ENCODE measurements at places on chromosomes 5 and 9. TPM values are rescaled to one million over a fixed set of nuclear protein-coding genes. Genes with fewer than 3 reads are reported as not detected.

NR5A1 gene
- not detected for total RNA-seq

- peak; percentile 17 for DNase-seq
Measured at GRCh38 chr5:179731791-179732411, 721 bp upstream of the MAML1 start.

DNA sequence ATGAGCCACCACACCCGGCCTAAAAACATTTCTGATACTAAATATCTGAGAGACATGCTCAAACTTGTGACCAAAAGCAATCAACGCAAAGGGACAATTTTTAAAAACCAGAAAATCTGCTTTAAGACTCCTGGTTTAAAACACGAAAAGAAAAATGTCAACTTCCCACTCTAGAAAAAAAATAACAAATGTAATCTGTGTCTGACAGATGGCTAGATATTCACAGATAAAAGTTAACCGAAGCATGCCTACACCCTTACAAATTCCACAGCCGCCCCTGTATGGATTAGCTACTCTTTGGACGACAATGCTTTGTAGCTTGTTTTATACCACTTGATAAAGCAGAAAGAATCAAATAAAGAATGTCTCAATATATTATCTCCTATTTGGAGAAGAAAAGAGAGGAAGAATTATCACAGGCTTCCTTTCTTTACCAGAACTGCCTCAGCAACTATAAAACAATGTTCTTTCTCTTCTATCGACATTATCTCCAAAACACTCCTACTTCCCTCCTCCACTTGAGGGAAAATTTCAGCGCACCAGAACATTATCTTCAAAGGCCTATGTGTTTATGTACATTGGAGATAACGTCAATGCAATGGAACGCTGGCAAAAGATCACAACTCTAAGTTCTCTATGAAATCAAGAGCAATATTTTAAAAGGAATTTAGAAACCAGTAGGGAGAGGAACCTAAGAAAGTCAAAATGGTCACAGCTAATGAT is 26.2 kb downstream of the CEMIP2 start:
- DNase-seq: no peak

DNA sequence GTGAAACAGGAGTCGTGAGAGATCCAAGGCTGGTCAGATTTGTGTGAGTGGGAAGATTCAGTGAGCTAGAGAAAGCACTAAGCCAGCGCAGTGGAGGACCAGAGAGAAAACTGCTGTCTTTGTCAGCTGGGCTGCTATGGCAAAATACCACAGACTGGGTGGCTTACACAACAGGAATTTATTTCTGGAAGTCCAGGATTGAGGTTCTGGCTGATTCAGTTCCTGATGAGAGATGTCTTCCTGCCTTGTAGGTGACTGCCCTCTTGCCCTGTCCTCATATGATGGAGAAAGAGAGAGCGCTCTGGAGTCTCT is 24.2 kb upstream of the ANKRD33B start:
- no peak for DNase-seq

WNK2 gene
- 133 TPM for total RNA-seq

GRCh38 chr5:139745800-139746690 is 49.6 kb upstream of the PSD2 start:
- DNase-seq: peak; percentile 66

DPYSL3 gene
- 35.2 TPM for total RNA-seq

CTSV gene
- total RNA-seq: 4.8 TPM

MARCOL gene
- not detected for total RNA-seq

FBN2 gene
- 0.79 TPM for total RNA-seq

- DNase-seq: no peak
Measured at GRCh38 chr9:5511935-5512580, 1.7 kb downstream of the PDCD1LG2 start.

DNA sequence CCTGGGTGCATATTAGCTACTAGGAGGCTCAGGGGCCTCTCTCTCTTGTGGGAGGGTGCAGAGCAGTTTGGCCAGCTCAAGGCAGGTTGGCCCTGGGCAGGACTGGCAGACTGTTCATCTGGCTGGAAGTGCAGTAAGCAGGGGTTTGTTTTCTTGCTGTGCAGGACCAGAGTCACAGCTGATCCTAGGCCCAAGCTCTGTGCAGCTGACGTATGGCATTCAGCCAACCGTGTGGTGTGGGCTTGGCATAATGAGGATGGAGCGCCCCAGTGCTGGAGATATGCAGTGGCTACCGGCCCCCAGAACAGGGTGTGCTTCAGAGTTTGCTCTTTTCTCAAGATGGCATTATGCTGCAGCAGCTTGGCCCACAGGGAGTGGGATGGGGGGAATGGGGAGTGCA is 31.0 kb upstream of the PHF24 start:
- DNase-seq: no peak

HSPB3 gene
- not detected for total RNA-seq

- no peak for DNase-seq
Measured at GRCh38 chr9:31790720-31791119, 593.7 kb upstream of the ACO1 start.

DMRT3 gene
- not detected for total RNA-seq

- no peak for DNase-seq
Measured at GRCh38 chr9:34555002-34555348, 32.2 kb upstream of the ENHO start.

GRCh38 chr5:87002485-87002884 is 265.2 kb upstream of the RASA1 start:
- no peak for DNase-seq

GRCh38 chr5:166795756-166796155 is 1495.7 kb upstream of the WWC1 start:
- DNase-seq: no peak

LMNB1 gene
- total RNA-seq: 13.5 TPM

DNA sequence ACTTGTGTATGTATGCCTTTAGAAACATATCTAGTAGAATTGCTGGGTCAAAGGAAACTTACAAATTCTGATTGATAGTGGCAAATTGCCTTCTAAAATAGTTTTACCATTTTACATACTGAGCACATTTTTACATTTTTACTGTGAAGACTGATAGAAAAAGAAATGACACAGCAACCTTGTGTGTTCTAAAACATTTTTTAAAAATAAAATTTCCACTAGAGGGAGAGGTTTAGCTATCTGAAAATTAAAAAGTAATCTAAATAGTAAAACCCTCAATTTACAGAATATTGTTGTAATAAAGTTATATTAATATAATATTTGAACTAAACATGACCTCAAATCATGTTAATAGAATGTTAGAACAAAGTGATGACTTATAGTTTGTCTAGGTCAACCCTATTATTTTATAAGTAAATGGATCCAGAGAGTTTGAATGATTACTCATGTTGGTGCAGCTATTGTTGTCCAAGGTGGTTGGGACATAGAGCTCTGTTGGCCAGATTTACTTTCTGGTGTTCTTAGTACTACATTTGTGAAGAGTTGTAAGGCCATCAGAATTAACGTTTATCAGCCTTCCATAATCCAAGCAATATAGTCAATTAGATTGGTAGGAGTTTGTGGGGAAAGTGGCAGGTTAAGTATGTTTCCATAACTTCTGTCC is 17.2 kb downstream of the CENPP start:
- DNase-seq: no peak

GRCh38 chr5:89211836-89212235 is 328.9 kb upstream of the MEF2C start:
- no peak for DNase-seq

SLC27A4 gene
- total RNA-seq: 48.5 TPM

DNA sequence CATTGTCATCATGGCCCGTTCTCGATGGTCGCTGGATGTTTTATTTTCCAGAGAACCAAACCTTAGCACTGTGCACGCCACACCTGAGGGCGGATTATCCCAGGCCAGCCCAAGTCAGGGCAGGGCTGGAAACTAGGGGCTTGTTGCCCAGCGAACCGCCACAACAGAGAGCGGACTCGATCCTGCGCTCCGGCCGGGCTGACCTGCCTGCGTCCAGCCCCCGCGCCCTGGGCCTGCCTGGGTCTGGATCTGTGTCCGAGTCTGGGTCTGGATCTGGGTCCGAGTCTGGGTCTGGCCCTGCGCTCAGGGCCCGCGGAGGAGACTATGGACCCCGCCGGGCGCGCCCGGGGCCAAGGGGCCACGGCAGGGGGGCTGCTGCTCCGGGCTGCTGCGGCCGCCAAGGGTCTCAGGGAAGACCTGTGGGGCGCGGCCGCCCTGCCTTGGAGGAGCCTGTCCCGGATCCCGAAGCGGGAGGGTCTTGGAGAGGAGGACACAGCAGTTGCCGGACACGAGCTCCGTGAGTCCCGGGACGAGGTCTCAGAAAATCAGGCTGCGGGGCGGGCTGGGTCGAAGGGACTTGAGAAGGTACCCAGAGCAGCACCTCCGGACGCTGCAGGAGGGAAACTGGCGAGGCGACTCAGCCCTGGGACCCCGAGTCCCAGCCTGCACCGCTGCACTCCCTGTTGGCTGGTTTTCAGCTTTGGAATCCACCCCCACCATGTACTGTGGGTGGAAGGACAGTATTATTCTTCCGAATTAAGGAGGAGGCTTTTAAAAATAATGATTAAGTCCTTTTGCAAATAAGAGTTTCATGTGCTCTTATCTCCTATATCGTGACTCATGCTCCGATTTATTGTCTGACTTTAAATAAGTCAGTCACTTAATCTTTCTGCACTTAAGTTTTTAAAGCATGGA is at the start of gene ANKDD1B:
Gene ANKDD1B (plus strand): TSS at position 143 of the 915 bp plus-strand sequence. CDS start 182 bp downstream, at position 325.
- peak; percentile 34 for DNase-seq

PLPP7 gene
- total RNA-seq: 10.3 TPM

- DNase-seq: no peak
Measured at GRCh38 chr5:74642543-74642863, 2.0 kb upstream of the ENC1 start.

- no peak for DNase-seq
Measured at GRCh38 chr5:178535299-178536175, 54.7 kb downstream of the COL23A1 start.

- no peak for DNase-seq
Measured at GRCh38 chr9:114972510-114973136, 42.2 kb upstream of the TNFSF8 start.

FAM78A gene
- total RNA-seq: 2.9 TPM

PCDHGB5 gene
- 5.3 TPM for total RNA-seq

DNA sequence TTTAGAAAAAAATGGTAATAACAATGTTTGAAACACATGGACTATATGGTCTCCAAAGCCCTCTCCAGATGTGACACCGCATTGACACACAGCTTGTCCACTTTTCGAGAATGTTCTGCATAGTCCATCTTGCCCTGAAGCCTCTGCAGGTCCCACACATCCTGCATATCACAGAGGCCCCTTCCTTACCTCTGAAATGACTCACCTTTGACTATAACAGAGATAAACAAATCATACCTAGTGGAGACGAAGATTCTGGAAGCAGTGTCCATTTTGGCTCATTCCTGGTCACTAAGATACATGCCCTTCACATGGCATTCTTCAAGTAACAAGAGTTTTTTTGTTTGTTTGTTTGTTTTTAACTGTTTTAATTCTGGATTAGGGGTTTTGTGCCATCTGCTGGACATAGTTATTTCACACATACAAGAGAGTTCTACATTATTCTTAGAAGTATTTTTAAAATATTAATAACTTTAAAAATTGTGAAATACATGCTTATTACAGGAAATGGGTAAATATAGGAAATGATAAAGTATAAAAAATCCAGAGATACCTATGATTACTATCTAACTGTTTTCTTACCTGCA is 5.1 kb downstream of the ARL14EPL start:
- no peak for DNase-seq

NR2F1-AS1 gene
- 3.7 TPM for total RNA-seq

DNA sequence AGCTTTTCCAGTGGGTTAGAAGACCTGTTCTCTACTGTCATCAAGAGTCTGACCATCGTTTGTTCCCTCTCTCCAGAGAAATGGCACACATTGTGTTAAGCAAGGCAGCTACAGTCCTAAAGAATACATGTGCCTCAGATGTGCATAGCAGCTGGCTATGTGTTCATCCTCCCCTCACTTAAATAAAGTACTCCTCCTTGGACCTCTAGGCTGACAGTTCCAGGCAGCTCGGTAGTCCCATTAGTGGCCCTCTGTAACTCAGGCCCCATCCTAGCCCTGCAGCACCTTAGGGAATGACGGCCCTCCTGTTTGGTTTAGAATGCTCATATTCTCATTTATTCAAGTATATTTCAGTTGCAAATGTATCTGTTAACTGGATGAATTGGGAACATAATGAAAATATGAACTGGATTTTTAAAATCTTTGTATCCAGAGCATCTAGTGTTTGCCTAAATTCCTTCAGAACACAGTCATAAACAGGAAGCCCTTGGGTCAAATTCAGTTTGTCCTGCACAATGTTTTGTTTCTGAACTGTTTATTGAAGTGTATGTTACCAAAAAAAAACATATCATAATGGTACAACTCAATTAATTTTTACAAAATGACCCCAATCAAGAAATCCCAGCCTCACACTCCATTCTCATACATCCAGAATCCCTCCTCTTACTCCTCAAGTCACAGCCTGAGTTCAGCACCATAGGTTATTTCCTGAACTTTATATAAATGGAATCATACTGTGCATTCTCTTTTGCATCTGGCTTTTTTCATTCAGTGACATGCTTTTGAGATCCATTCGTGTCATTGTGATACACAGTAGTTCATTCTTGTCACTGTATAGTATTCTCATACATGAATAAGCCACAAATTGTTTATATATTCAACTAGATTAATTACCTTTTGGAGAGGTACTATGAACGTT is 1.6 kb upstream of the ASPN start:
- DNase-seq: no peak

BAAT gene
- total RNA-seq: not detected

DNA sequence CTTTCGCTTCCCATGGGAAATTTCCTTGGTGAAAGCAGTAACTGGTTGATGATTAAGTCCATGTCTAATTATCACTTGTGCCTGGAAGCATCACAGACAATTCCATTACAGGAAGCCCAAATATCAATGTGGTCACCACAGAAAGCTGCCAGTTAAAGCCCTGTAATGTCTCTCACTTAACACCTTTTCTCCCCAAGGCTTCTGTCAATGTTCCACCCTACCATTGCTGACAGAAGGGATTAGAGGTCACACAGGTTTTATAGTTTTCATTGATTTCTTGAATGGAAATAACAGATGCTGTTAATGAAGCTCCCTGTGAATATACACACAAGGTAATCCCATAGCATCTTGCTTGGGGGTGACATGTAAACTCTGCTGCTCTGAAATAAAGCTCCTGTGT is 279.2 kb downstream of the COX7C start:
- no peak for DNase-seq

- no peak for DNase-seq
Measured at GRCh38 chr9:10858817-10859216, 246.0 kb upstream of the PTPRD start.

PCDHA11 gene
- 1.2 TPM for total RNA-seq

DNA sequence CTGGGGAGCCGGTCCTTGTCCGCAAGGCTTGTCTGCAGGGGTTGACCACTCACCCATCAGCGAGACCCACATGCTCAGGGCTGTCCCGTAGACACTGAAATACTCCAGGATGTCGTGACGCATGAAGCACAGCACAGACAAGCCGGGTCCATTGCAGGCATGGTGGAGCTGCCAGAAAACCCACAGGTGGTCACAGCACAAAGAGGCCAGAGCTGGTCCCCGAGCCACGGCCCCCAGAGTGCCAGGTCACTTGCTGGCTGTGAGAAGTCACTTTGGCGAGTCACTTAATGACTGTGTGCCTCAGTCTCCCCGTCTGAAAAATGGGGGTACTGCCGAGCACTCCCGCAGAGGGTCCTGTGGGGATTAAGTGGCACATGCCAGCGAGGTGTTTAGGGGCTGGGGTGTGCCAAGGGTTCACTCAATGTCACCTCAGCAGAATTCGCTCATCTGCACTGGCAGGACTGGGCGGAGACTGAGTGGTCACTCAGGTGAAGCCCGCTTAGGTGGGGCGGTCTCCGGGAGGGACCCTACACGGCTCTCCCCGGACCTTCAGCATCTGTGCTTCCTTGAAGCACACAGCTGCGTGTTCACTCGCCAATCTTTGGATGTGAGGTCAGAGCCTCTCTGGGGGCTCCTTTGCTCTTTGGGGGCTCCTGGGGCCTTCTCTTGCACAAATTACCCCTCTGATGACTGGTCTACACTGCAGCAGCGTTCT is 4.5 kb downstream of the MYMK start:
- no peak for DNase-seq

CDX1 gene
- 540 TPM for total RNA-seq

CCDC152 gene
- total RNA-seq: 0.48 TPM

TMEM215 gene
- total RNA-seq: not detected
